Hematopoietic multipotent progenitor cell treated with erythropoietin and hydrocortisone succinate and interleukin-3 and kit ligand, for 17 days (in vitro differentiated cells): ENCODE measurements at places on chromosomes 4 and X.

DNA sequence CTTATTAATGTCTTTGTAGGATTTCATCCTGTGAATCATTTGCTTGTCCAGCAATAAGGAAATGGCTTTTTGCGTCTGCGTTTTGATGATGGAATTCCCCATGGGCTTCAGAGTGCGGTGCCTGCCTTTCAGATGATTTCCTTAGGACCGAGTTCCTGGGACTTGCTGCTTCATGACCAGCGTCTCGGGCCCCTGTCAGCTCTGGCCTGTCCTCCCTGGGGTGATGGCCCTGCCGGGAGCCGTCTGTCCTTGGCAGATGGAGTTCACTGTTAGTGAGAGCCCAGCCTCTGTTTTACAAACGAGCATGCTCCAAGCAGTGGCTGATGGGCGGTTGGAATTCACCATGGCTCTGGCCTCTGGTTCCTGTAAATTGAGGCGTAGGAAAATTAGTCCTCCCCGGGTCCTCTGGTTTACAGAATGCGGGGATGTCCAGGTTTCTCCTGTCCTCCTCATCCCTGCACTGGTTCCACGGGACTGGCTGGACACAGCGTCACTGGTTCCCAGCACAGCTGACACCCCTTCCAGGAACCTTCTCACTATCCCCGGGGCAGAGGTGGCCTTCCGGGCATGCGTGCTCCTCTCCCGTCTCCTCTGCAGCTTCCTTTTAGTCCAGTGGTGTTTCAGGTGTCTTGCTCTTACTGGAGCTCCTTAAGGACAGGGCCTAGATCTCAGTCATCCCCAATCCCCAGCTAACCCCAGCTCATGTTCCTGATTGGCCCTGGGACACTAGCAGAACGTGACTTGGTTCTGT is 34.9 kb downstream of the TBC1D14 start:
- DNase-seq, result no peak

- DNase-seq, result no peak
Measured at GRCh38 chr4:100907465-100908454, 389.9 kb upstream of the EMCN start.

DNA sequence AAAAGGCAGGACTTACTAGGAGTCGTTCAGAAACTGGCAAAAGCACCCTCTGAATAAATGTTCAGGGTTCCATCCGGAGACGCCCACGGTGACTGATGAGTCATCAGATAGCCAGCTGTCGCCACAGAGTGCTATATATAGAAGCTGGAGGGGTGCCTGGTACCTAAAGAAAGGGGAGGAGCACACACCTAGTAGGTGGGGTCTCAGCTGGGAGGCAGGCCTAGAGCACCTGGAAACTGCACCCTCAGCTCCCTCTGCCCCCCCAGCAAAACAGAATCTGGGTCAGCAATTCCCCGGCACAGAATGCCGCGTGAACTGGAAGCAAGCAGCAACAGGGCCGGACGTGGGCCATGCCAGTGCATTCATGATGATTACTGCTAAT is 242.0 kb downstream of the BCOR start:
- no peak for DNase-seq

DNA sequence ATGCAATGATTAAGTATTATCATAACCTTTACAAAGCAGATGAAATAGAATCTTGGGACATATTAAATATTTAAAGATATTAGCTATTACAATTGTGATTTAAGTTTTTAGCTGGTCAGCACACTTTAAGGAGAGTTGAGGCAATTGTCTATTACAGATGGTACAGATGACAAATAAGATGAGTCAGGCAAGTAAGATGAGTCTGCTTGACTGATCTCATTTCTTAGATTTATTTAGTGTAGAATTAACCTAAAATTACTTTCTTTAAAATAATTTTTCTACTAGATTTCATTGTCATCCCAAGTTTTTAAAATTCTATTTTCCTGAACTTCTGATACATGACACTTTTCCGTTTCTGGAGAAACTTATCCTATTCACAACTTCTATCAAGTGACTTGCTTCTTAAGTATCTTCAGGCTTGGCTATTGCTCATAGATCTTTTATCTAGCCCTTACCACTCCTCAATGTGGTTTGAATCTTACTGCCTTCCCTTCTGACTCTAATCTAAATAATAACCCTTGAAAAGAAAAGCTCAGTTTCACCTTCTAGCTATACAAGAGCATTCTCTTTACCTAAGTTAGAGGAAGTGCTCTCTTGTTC is 32.9 kb downstream of the CXCL1 start:
- DNase-seq, result no peak

GRCh38 chr4:953574-953915 is 19.8 kb downstream of the DGKQ start:
- no peak for DNase-seq
